ENCODE measurements at places on chromosomes 5 and 9.

- H3K27me3 ChIP-seq: no peaks in the 10 kb centered on the region
- no peaks in the 10 kb centered on the region for H3K36me3 ChIP-seq
- DNase-seq: no peak
- H3K27ac ChIP-seq: no peak overlapping the region
- H3K4me1 ChIP-seq: no peaks in the 10 kb centered on the region
- H3K4me3 ChIP-seq: no peak overlapping the region
These were observed 131.2 kb upstream of the LMX1B start for GRCh38 chr9:126482361-126483044.

GRCh38 chr9:131013771-131014676 is 5.0 kb downstream of the LAMC3 start:
- H3K27ac ChIP-seq: no peak overlapping the region
- H3K36me3 ChIP-seq: no peaks in the 10 kb centered on the region
- no peaks in the 10 kb centered on the region for H3K4me1 ChIP-seq
- no peak for DNase-seq
- H3K4me3 ChIP-seq: no peak overlapping the region
- H3K27me3 ChIP-seq: peaks cover 74% of the 10 kb centered on the region

- H3K27me3 ChIP-seq: no peaks in the 10 kb centered on the region
- no peak for DNase-seq
- H3K4me3 ChIP-seq: no peak overlapping the region
- H3K4me1 ChIP-seq: no peaks in the 10 kb centered on the region
- peaks cover 57% of the 10 kb centered on the region for H3K36me3 ChIP-seq
- H3K27ac ChIP-seq: peak overlapping the region; percentile 26
These were observed 28.6 kb downstream of the RNF44 start for GRCh38 chr5:176508603-176509002.

DNA sequence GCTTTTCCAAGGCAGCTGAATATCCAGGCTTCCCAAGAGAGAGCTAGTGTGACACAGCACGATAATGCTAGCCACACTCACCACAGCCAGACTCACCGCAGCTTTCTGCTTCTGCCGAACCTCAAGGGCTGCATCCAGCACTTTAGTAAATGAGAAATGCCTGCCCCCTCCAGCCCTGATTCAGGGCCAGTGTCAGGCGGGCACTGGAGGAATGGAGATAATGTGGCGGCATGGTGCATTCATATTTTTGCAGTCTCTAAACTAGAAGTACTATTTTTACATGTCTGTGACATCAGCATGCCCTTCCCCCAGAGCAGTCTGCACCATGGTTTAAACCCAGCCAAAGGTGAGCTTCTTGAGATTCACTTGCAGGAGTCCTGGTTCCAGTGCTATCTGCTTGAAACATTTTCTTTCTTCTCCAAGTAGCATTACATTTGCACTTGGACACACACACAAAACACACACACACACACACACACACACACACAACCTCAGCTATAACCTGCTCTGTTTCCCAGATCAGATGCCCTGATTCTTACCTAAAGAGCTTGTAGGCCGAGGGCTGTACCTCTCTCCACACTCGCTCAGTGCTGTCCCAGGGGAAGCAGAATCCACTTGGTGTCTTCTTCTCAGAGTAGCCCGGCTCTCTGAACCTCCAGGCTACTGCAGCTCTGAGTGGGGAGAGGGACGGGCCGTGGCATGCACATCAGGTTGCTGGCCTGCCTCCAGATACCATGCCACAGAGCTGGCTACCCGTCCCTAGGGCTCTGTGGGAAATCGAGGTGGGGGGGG is at the start of gene FGF1:
Gene FGF1 (minus strand): TSS at position 673 of the 792 bp plus-strand sequence. CDS start 71,963 bp downstream, outside the sequence.
- peaks cover 36% of the 10 kb centered on the region for H3K4me1 ChIP-seq
- DNase-seq: no peak
- no peak within 1 kb of the TSS for H3K4me3 ChIP-seq
- no peaks in the 10 kb centered on the region for H3K27me3 ChIP-seq
- no peak within 1 kb of the TSS for H3K27ac ChIP-seq
- no peaks in the 10 kb centered on the region for H3K36me3 ChIP-seq

- no peaks in the 10 kb centered on the region for H3K4me1 ChIP-seq
- no peaks in the 10 kb centered on the region for H3K36me3 ChIP-seq
- no peak overlapping the region for H3K27ac ChIP-seq
- H3K27me3 ChIP-seq: no peaks in the 10 kb centered on the region
- no peak for DNase-seq
- H3K4me3 ChIP-seq: no peak overlapping the region
These were observed 531.9 kb upstream of the PTPRD start for GRCh38 chr9:11144746-11145145.
